ENCODE measurements at places on chromosomes 13 and 19.
A peak's percentile ranks its signal among the peaks of the same experiment; 100 is the strongest.

DNA sequence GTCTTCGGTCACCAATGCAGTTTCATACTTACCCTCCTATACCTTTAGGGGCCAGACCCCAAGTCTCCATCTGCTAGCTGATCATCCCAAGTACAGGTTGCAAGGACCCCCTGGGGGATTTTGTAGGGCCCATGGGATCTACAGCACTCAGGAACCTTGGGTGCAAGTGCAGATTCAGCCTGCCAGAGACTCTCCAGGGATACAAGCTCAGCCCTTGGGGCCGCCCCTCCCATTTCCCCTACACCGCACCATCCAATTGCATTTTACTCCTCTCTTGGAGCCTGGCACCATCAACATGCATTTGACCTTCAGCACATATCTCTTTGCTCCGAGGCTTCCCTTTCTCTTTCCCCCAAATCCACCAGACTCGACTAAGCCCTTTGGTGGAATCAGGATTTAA is 154.7 kb upstream of the ZNF536 start:
- no peak for DNase-seq

DNA sequence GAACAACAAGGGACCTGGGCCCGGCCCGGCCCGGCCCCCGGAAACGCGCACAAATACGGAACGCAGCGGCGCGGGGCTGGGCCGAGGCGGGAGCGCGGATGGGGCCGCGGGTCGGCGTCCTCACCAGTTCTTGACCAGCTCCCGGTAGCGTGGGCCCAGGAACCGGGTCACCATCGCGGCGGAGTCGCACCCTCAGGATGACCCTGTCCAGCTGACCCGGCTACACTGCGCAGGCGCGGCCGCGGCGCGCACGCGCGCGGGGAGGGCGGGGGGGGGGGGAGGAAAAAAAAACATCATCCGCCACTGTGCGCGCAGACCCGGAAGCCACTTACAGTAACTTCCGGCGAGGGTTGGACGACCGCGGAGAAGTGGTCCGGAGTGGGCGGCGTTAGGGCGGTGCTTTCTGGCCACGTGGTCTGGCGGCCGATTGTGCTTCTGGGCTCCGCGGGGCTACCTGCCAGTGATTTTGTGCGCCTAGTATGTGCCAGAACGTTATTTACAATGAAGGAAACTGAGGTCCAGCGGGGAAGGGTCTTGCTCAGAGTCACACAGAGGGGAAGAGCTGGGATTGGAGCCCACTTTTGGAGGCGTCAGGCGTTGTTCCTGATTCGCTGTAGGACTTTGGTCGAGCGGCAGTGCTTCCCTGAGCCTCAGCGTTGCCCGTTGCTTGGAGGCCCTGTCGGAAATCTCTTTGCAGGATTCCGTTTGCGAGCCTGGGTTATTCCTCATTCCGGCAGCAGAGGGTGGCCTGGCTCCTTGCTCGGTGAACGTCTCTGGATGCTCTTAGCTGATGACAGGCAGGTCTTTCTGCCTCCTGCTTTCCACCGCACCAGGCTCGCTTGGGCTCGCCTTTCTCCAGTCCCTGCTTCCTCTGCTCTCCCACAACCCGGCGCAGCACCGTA is at the start of gene UQCR11:
Gene UQCR11 (minus strand): TSS at position 227 of the 902 bp plus-strand sequence. CDS start 53 bp downstream, at position 174.
- DNase-seq = peak; percentile 86

DNA sequence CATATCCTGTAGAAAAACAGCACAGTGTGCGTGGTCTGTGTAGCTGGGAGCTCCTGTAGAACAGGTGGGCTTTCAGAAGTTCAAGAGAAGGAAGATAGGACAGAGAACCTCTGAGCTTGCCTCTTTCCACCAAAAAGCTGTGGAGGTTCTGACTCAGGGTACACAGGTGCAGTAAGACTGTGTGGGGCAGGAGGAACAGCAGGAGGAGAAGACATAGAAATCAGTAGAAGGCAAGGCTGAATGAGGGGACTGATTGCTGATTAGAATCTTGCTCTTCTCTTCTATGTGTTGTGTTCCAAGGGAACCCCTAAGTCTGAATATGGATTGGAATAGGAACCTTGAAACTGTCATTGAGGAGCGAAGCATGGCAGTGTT is 122.7 kb downstream of the AKAP11 start:
- no peak for DNase-seq

DNA sequence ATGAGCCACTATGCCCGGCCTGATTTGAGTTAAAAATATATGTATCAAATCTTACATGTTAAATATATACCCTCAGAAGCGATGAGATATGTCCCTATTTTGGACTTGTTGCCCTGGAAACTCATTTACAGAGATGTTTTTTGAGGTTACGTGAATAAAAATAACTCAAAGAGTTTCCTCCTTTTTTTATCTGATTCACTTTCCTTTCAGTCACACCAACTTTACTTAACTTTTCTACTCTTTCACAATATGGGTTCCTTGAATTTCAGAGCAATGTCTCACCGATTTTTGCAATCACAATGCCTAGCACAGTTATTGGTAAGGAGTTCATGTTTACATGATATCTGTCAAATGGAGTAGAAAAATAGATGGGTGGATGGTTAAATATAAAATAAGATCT is 2.3 kb downstream of the OR7C2 start:
- no peak for DNase-seq

- DNase-seq = no peak
These were observed 19.2 kb downstream of the RCN3 start for GRCh38 chr19:49546825-49547565.

GRCh38 chr13:20397896-20398295 is 127.8 kb downstream of the CRYL1 start:
- DNase-seq = no peak

DNA sequence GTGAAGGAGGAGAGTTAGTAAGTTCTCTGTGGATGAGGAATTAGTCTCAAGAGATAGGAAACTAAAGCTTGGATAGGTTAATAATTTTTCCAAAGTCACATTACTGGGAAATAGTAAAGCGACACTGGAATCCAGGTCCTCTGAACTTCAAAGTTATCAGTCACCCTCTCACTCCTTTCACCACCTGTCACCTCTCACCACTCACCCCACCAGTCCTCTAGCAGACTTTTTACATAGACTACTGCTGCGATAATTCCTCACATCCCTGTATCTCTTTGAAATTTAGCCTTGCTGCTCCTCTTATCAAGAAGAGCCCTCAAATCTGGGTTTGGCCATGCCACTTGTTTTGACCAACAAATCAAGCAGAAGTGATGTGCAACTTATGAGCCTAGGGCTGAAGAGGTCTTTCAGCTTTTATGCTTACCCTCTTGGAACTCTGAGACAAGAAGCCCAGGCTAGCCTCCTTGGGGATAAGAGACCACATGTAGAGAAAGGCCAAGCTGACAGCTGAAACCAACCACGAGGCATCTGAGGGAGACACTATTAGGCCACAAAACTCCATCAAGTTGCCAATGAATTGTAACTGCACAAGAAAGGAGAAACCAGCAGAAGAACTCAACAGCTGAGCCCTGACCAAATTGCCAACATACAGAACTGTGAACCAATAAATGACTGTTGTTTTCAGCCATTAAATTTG is 41.2 kb downstream of the STARD13 start:
- DNase-seq = no peak

GRCh38 chr13:24083141-24083540 is 77.4 kb upstream of the SPATA13 start:
- DNase-seq = no peak

DNA sequence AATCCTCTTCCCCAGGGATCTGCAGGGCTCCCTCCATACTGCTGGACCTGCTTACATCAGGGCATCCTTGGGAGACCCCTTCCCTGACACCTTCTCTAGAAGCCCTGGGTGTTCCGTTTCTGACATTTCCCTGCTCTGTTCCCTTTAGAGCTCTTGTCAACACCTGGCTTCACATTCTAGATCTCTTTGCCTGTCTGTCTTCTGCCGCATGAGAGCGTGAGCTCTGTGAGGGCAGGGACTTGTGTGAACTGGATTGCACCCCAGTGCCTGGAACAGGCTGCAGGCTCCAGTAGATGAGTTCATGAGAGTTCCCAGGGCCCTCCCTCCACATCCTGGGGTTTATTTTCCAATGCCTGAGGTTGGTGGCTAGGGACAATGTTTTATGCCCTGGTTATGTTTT is 651 bp downstream of the CEACAM7 start:
- DNase-seq = no peak

- no peak for DNase-seq
These were observed 4.0 kb upstream of the MCF2L start for GRCh38 chr13:112964971-112965492.

DNA sequence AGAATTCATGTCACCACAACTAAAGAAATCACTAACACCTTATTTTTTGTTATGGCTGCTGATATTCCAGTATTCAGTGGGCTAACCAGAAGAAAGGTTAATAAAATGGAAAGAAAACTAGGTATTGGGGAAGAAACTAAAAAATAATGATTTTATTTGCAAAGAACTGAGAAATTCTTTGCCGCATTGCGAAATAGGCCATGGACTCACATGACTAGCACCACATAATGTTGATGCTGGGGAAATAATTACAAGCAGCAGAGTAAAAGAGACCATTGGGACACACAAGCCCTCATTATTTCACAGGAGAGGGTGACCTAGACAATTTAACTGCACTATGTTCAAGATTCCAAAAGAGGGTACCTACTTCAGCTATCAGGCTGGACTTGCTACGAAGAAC is 1411.5 kb downstream of the SLITRK5 start:
- no peak for DNase-seq
